Pons (tissue), 1 donor: ENCODE measurements at places on chromosomes 1 and 21.

GRCh38 chr1:93800856-93801255, 78.2 kb downstream of the DNTTIP2 start:
- no peak for DNase-seq

GRCh38 chr1:190258003-190258402, 219.7 kb downstream of the BRINP3 start:
- no peak for DNase-seq

DNA sequence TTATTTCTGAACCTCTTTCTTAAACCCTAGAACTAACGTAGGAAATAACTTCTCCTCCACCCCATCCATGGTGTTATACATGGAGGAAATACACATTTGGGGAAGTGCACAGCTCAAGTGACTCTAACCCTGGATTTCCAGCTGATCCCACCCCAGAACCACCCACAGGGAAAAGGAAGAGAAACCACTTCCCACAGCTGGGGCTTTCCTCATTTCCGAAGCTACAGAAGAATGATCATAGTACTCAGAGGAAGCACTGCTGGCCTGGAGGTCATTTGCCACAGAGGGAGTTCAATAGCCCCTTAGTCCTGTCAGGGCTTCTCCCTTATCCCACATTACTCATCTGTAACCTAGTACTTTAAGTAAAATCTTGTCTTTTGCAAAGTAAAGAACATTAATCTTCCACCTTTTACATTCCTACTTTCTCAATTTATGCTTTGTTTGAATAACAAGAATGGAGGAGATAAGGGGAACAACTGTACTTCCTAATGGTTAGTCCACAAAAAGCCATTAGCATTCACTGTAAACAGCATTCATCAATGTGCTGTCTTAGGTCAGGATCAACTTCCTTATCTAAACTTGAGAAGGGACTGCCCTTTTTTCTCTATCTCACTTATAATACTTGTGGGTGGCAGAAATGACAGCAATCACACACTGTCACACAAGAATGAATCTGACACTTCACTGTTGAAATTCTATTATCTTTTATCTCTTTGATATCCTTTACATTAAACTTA, 63.0 kb upstream of the RGS1 start:
- DNase-seq = peak; percentile 64

GRCh38 chr1:24909388-24909898, 20.6 kb downstream of the RUNX3 start:
- peak; percentile 37 for DNase-seq

DNA sequence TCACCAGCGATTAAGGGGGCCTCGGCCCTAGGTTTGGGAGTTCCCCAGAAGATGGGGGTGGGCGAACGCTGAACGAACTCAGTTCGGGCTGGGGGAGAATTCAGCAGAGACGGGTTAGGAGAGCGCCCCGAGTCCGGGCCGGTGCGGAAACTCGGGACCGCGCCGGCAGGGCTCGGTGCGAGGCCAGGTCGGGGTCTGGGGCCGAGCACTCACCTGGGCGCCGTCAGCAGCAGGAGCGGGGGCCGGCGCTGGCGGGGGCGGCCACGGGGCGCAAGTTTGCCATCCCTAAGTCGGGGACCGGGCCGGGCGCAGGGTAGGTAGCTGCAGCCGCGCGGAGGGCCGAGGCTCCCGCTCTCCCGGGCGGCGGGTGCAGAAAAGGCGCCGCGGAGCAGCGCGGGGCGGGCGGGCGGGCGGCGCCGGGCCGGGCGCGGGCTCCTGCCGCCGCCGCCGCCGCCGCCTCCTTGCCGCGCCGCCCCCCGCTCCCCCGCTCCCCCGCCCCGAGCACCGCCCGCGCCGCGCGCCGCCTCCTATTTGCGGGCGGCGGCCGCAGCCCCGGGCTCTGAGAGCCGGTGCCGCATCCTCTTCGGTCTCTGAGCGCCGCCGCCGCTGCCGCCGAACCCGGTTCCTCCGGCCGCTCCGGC, 349 bp downstream of the ADGRB2 start:
- DNase-seq = no peak

GRCh38 chr21:21813289-21813688, 815.1 kb downstream of the NCAM2 start:
- DNase-seq = no peak

- no peak for DNase-seq
Measured at GRCh38 chr1:34213956-34214355, 37.2 kb downstream of the C1orf94 start.

- peak; percentile 87 for DNase-seq
Measured at GRCh38 chr1:35641233-35641866, at the start of gene PSMB2. Gene PSMB2, minus strand, starts transcription at chr1:35641526. Its CDS starts 94 bp downstream, at chr1:35641432.

- no peak for DNase-seq
Measured at GRCh38 chr1:215583185-215583749, 16.2 kb downstream of the KCTD3 start.

DNA sequence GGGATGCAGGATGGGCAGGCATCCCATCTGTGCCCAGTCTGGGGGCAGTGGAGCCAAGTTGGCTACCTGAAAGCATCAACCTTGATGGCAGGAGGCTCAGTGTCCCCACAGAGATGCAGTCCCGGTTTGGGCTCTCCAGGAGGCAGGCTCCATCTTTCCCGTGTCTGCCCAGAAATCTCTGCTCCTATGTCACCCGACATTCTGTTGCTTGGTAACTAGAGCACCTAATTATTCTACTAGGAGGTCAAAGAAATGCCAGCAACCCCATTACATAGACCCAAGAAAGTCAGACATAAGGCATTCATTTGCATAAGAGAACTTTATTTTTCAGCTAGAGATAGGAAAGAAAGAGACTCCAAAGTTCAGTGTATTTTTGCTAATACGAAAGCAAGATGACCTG, 100.3 kb upstream of the BACE2 start:
- DNase-seq = no peak

- DNase-seq = no peak
Measured at GRCh38 chr1:201568265-201568664, 29.3 kb downstream of the NAV1 start.

DNA sequence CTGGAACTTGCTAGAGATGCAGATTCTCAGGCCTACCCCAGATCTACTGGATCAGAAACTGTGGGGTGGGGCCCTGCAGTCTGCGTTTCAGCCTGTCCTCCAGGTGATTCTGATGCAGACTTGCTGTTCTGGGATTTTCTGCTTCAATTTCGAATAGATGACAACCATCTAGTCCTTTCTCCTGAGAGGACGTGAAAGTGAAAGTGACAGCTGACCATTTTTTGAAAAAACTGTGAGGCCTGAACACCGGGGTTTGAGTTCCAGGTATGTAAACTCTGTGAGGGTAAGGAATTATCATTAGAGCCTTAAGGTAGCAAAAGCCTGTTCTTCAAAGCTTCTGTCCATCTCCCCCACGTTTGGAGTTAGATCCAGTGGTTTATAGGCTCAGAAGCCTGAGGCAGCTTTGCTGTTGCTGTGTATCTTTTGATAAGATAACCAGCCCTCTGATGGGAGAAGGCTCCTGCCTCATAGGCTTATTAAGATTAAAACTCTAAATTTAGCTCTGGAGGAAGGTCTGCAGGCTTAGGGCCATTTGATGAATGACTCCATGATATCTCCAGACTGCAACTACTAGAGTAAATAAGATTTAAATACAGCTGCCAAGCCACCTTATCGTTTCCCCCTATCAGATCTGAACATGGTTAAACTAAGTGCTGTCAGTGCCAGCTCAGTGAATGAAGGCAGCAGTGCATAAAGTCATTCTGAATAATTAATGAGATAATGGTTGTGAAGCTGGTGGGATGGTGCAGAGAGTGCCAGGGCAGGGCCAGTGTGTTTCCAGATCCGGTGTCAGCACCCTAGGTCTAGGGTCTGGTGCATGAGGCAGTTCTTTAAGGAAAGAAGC, 335.2 kb downstream of the HHAT start:
- DNase-seq = no peak

DNA sequence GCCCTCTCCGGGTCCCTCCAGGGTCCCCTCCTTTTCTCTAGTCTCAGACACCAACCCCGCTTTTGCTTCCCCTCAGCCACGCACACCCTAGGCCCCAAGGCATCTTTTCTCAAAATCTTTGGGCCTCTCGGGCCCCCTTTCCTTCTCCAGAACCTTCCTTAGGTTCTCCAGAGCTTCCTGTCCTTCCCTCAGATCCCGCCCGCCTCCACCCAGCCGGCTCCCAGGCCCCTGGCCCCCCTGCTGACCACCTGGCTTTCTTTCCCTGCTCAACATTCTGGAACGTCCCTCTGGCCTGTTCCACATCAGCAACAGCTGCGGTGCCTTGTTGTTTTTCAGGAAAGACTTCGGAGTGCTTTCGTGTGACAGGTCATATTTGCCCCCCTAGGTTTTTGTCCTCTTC, 1.2 kb downstream of the ZDHHC18 start:
- DNase-seq = no peak

DNA sequence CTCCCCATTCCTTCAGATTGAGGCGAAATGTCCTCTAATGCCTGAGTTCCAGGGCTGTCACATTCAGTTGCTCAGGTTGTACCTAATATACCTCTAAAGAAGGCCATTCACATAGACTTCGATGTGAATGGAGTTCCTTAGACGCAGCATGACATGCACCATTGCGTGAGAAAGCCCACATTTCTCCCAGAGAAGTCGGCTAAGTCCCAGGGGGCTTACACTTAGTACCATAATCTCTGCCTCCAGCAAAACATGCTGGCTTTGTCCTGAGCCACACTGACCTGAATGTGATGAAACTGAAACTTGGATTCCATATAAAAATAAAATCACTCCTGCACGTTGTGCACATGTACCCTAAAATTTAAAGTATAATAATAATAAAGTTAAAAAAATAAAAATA, 23.2 kb upstream of the SLC2A1 start:
- DNase-seq = no peak

- DNase-seq = no peak
Measured at GRCh38 chr1:52142220-52143183, 613 bp downstream of the ZFYVE9 start.

DNA sequence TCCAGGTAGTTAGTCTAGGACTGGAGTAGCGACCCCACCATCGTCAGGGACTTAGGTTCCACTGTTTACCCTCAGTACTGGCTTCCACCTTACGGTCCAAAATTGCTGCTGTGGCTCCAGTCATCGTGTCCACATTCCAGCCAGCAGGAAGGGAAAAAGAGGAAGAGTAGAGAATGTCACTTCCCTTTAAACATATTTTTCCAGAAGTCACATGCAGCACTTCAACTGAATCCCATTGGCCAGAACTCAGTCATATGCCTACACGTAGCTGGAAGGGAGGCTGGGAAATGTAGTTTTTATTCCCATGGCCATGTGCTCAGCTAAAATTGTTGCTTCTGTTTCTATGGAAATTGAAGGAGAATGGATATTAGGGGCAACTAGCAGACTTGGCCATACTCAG, 84.1 kb upstream of the SELENON start:
- DNase-seq = no peak

DNA sequence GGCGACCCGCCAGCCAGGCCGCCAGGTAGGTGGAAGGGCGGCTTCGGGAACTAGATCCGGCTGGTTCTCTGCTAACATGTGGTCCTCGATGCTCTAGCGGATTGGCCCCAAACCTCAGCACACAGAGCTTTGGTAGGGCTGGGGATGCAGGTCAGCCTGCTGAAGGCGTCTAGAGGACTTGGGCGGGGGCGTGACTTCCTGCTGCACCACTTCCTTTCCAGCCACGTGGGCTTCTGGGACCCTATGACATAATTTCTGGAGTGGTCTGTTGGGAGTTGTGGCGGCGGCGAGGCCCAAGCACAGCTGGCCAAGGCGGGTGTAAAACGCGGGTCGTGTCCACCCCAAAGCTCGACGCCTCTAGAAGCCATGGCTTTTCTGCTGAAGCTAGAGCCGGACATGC, 124.5 kb downstream of the ATF6 start:
- DNase-seq = no peak

DNA sequence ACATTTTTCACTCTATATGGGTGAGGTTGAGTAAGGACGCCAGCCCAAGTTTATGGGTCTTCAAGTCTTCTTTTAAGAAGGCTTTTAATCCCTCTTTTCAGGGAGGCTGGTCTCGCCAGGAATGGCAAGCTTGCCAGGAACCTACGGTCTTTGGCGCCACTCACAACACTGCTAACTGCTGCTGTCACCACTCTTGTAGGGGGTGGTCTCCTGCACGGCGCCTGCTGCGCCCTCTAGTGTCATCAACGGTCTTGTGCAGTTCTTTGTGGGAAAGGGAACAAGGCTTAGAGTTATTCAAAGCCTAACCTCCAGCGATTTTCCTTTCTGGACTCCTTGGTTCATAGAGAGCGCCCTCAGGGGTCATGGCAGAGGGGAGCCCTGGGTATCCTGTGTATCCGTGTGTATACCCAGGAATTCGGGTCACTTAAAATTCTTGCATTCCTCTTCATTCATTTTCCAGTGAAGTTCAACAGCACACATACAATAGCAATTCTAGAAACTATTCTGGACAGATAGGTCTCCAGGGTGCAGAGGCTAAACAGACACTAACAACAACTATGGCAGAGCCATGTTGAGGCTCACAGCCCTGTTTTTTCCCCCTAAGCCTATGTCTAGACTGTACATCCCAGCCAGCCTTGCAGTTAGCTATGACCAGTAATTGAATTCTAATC, 392.8 kb upstream of the CAMK1G start:
- peak; percentile 35 for DNase-seq

DNA sequence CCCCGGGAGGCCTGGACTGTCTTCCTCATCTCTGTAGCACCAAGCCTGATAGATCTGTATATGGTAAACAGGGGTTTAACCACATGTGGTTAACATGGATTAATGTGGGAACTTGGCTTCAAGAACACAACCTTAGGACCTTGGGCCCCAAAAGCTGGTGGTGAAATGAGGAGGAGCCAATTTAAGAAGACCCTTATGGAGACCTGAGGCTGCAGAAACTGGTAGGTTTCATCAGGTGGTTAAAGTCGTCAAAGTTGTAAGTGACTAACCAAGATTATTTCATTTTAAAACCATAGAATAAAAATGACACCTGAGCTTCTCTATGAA, 14.0 kb downstream of the THEMIS2 start:
- DNase-seq = no peak

DNA sequence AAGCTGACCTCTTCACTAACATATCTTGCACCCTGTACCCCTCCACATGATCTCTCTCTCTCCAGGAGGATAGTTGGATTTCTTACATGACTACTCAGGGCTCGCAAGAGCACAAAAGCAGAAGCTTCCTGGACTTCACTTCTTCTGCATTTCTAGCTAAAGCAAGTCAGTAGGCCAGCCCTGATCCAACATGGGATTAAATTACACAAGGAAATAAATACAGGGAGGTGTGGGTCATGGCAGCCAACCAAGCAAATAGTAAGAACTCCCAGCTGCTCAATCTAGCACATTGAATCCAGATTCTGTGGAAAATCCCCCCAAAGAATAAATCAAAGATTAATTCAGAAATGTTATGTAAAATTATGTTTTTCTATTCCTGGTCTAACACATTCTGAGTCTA, 33.3 kb downstream of the KLHDC7A start:
- DNase-seq = no peak

DNA sequence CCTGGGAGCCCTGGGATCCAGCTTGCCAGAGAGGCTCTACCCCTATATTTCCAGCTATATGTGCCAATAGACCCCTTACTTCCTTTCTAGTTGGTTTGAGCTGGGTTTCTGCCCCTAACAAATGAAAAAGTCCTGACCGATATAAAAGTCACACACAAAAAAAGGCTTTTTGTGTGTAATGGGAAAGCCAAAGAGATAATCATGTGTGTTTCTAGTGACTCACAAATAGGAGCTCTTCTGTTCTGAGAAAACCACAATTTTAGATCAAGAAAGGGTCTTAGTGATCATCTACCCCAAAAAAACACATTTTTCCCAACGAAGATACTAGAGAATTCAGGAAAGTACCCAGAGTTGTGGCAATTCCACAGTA, 23.0 kb upstream of the PLEKHA6 start:
- DNase-seq = no peak

GRCh38 chr1:183148599-183148998, 37.5 kb upstream of the LAMC2 start:
- no peak for DNase-seq

GRCh38 chr1:60942896-60943638, 139.3 kb upstream of the NFIA start:
- peak; percentile 60 for DNase-seq

- peak; percentile 38 for DNase-seq
Measured at GRCh38 chr1:50705041-50705440, 255.0 kb downstream of the FAF1 start.
